Skeletal muscle tissue (tissue), 5 donors: ENCODE measurements at places on chromosomes 11 and 22. TPM values are rescaled to one million over a fixed set of nuclear protein-coding genes. Genes with fewer than 3 reads are reported as not detected.

Gene SLC22A8
- not detected for total RNA-seq

Gene FGF4
- total RNA-seq, result 1.6 TPM

Gene CDC45
- 3.1 TPM for total RNA-seq

Gene ZNF280A
- not detected for total RNA-seq

Gene CCDC73
- not detected for total RNA-seq

Gene MS4A8
- total RNA-seq, result 3.7 TPM

Gene C1QTNF4
- total RNA-seq, result 6.8 TPM

Gene TRIM66
- total RNA-seq, result 1.6 TPM

Gene CEP126
- 1.6 TPM for total RNA-seq

Gene VPREB1
- not detected for total RNA-seq

Gene UQCR10
- 57.9 TPM for total RNA-seq

Gene KDM4D
- total RNA-seq, result 1.0 TPM

Gene LARGE1
- total RNA-seq, result 12.5 TPM

Gene RIN1
- total RNA-seq, result 5.7 TPM

Gene TREH
- total RNA-seq, result 0.52 TPM

Gene P2RX6
- total RNA-seq, result 11.0 TPM

Gene SPECC1L
- 21.9 TPM for total RNA-seq

Gene PRG3
- 2.6 TPM for total RNA-seq

Gene IGLL5
- not detected for total RNA-seq

Gene OR52I2
- not detected for total RNA-seq

Gene TAF1D
- 164 TPM for total RNA-seq

Gene RFPL1
- total RNA-seq, result not detected

Gene SHISAL1
- 7.3 TPM for total RNA-seq

Gene ADM
- 28.2 TPM for total RNA-seq

Gene MFNG
- total RNA-seq, result 3.7 TPM

Gene MRGPRE
- total RNA-seq, result not detected

Gene PDHX
- total RNA-seq, result 27.1 TPM

Gene EXT2
- total RNA-seq, result 106 TPM

Gene NRXN2
- total RNA-seq, result 9.4 TPM

Gene CRYBA4
- not detected for total RNA-seq

Gene RAPSN
- 44.9 TPM for total RNA-seq

Gene GRIK4
- 0.52 TPM for total RNA-seq

Gene SPON1
- total RNA-seq, result 20.4 TPM

Gene DEFB131B
- total RNA-seq, result not detected

Gene PHOX2A
- not detected for total RNA-seq

Gene SLC22A6
- not detected for total RNA-seq

Gene MUC2
- not detected for total RNA-seq

Gene MAJIN
- total RNA-seq, result not detected

Gene BARX2
- total RNA-seq, result not detected

Gene MMP8
- 1.6 TPM for total RNA-seq

Gene MLC1
- 0.52 TPM for total RNA-seq

Gene RAB36
- 0.52 TPM for total RNA-seq

Gene SCO2
- 0.52 TPM for total RNA-seq

Gene PHETA2
- 19.8 TPM for total RNA-seq

Gene HSPA8
- 3,240 TPM for total RNA-seq

Gene SLC22A12
- not detected for total RNA-seq

Gene KRTAP5-1
- not detected for total RNA-seq

Gene MUC6
- total RNA-seq, result not detected

Gene B4GAT1
- total RNA-seq, result 24.5 TPM

Gene KBTBD3
- 3.1 TPM for total RNA-seq

Gene CAPRIN1
- total RNA-seq, result 192 TPM

Gene SCARF2
- total RNA-seq, result 7.8 TPM

Gene KDELR3
- 32.9 TPM for total RNA-seq

Gene ACCS
- 20.9 TPM for total RNA-seq

Gene KMT5B
- total RNA-seq, result 39.7 TPM
